SW 1271 (cell line): ENCODE measurements at places on chromosomes 11 and 22.

- DNase-seq, result no peak
These were observed 40.8 kb upstream of the FTH1 start for GRCh38 chr11:62008193-62008592.

- DNase-seq, result peak; percentile 41
These were observed at the start of gene CSNK1E for GRCh38 chr22:38317122-38317994. CSNK1E (minus strand) TSS chr22:38317433; CDS start chr22:38314157, 3,276 bp downstream.

DNA sequence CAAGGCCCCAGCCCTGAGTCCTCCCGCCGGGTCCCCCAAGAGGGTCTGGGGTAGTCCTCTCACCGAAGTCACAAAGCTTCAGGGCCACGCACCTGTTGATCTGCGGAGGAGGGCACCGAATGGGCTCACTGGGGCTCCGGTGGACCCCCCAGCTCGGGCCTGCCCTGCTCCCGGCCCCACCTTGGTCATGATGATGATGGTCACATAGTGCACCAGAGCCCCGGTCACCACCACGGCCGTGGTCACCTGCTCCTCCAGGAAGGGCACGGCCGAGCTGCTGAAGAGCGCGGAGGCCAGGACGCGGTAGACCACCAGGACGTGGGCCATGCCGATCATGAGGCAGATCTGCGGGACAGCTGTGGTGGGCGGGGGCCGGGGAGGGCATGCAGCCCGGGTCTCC, 13.5 kb upstream of the SIGIRR start:
- DNase-seq, result no peak

DNA sequence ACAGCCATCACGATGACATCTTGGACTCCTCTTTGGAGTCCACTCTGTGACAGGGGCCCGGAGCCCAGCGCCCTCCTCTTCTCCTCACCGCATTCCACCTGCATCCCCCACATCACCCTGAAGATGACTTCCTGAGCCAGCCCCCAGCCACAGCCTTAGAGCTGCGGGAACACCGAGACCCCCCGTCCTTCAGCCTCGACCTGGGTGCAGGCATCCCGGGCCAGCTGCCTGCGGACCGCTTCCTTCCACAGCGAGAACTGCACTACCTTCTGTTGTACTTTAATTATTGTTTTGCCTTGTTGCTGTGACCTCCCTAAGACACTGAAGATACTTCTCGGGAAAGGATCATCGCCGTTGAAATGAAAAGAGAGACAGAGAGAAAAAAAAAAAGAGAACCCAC, 42.1 kb downstream of the DBX1 start:
- no peak for DNase-seq

- no peak for DNase-seq
These were observed 14.8 kb upstream of the RAC2 start for GRCh38 chr22:37258753-37259401.

DNA sequence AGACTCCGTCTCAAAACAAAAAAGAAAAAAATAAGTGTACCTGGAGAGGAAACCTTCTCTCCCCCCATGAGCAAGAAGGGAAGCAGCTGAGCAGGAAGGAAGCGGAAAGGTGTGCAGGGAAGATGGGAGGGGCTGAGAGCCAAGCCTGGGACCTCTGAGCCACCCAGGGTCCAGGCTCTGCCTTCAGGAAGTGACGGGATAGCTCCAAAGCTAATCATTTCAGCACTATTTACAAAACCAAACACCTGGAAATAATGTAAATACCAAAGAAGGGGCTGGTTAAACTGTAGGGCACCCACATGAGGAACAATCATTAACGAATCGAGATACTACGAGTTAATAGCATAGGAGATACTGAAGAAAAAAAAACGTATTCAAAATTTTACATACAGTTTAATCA, 27.9 kb downstream of the ARRB1 start:
- no peak for DNase-seq
